ENCODE measurements at places on chromosomes 5 and 9.
A peak's percentile ranks its signal among the peaks of the same experiment; 100 is the strongest.

- DNase-seq, result no peak
These were observed 147.5 kb downstream of the FAM174A start for GRCh38 chr5:100682625-100683024.

GRCh38 chr9:137882506-137882821 lies 4.9 kb downstream of the CACNA1B start:
- DNase-seq, result no peak

- DNase-seq, result no peak
These were observed 511.6 kb downstream of the DMAC1 start for GRCh38 chr9:7287986-7288385.

DNA sequence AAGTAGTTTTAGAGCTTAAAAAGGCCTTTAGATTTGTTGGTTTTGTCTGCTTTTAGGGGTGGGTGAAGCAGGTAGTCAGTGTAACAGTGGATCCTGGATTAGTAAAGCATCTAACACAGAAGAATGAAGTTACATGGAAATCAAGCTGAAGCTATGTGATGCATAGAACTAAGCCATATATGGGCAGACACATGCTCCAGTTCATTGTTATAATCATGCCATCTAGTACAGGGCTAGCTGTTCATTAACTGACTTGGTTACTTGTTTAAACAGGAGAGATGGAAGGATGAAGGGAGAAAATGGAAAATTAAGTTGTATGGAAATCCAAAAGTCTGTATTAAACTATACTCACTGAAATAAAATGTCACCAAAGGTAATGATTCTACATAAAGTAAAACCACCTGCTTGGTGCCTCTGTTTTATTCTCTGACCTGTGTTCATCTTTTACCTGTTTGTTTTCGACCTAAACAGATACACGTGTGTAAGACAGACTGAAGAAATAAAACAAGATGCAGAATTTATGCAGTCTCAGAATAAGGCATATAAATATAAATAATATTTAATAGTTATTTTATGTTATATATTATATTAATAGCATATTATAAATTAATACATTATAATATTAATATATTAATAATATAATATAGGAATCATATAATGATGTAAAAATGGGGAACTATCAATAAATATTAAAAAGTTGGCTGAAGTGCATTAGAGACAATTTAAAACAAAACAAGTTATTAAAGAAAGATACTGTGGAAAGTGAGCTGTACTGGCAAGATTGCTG lies 33.9 kb downstream of the MRPS30 start:
- DNase-seq, result no peak

DNA sequence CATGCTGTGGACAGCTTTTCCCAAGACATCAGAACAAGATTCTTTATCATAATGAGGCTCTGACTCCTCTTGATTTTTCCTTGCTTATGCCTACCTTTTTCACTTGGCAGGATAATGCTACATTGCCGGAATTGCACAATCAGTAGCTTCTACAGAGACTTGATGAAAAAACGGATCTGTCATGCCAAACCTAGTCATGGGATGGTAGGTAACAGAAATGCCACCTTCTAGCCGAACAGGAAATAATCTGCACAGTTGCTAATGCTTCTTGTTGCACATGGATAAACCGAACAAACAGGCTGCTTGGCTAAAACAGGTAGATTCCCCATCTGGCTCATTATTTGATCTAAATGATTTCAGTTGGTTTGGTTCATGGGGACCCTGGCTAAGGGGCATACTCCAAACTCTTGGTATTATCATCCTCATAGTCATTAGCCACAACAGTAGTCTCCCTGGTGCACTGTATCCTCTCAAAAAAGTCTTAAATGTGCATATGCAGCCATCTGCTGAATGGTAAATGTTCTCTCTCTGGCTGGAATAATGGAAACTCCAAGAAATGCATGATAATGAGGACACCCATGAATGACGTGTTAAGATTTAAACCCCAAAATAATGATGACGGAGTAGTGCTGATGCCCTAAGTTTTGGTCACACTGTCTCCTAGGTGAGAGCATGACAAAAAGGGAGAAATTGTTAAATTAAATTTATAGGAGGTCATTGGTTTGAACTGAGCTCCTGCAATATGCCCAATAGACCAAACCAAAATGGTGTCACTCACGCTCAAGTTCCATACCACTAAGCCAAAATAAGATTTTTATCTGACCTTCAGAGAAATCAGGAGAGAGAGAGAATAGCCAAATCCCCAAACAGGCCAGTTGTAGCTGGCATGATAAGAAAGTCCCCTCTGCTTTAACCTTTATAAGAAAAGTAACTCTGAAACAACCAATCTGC lies 47.0 kb downstream of the RAPGEF1 start:
- no peak for DNase-seq

DNA sequence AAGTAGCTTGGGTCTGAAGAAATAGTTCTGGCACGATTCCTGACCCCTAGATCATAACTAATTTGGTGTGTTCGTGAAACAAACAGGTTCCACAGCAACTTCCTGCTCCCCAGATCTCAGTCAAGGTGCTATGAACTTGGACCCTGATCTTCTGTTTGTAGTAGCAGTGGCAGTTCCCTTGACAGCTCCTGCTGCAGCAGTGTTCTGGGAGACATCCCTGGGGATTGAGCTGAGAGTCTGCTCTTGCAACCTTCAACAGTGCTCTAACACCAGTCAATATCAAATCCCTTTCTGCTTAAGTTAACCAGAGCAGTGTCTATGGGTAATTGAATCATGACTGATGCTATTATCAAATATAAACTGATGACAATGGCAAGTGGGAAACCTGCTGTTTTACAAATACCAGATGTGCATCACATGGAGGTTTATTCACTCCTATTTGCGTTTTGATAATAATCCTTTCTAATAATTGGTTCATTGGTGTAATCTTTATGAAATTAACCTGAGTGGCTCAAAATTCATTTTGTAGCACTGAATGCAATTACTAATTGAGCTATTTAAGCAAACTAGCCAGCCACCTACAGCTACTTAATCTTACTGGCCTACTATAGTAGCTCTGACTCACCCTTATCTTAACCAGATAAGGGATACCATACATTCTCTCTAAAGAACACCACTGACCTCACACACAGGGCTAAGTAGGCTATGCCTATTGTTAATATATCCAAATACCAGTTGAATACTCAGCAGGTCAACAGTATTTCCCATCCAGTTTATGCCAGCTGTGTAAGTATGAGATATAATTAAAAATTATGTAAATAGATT lies 21.9 kb downstream of the KDM4C start:
- DNase-seq, result no peak

GRCh38 chr5:56306433-56307150 lies 73.5 kb upstream of the ANKRD55 start:
- no peak for DNase-seq

DNA sequence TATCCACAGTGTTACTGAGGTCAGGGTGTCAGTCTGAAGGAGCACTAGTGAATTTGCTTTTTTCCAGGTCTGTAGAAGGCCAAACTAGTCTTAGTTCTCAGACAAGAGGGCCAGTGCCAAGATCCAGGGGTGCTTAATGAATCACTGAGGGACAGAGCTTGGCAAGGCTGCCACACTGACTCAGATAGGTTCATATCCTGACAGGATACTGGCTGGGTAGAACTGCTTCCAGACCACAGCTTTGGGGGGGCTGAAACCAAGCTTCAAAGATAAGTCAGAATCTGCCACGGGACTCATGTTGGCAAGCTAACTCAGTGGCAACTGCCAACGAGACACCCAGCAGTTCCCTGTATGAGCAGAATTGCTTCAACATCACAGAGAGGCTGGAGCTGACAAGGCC lies 1125.4 kb downstream of the EFNA5 start:
- DNase-seq, result no peak

DNA sequence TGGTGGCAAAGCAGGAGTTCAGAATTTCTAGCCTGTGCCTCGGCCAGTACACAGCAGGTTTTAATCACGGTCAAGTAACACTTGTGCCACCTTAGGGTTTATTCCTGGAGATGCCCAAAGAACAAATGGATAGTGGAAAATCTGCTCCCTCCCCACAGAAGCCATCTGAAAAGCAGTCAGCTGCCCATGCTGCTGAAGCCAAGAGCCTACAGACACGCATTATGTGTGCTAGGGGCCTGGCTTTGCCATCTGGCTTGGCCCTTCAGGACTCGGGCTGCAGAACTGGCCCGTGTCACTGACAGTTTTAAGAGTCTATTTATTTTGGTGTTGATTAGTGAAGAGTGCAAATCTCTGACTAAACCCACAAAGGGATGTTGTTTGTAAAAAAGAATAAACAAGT lies 11.1 kb downstream of the ARSB start:
- no peak for DNase-seq

DNA sequence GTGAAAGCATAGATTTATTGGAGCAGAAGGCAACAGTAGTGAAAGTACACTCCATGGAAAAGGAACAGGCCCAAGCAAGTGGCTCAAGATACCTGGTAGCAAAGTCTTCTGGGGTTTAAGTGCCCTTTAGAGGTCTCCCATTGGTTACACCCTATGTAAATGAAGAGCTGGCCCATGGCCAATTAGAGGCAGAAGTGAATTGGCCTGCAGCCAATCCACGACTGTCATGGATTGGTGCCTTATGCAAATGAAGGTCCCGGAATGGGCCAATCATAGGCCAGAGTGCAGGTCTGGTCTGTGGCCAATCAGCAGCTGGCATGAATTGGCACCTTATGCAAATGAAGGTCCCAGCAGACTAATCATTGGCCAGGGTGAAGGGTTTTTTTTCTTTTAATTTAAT lies 64.2 kb upstream of the PCSK5 start:
- DNase-seq, result no peak

- DNase-seq, result no peak
These were observed 117.1 kb upstream of the ZNF462 start for GRCh38 chr9:106745876-106746275.

GRCh38 chr5:88824892-88825583 lies 57.9 kb downstream of the MEF2C start:
- DNase-seq, result no peak

- DNase-seq, result no peak
These were observed 102.0 kb upstream of the FSTL4 start for GRCh38 chr5:133714161-133714915.

GRCh38 chr5:64213531-64213930 lies 47.9 kb downstream of the RNF180 start:
- DNase-seq, result no peak

GRCh38 chr9:130183133-130183762 lies 11.0 kb downstream of the NCS1 start:
- peak; percentile 75 for DNase-seq

- no peak for DNase-seq
These were observed 21.7 kb downstream of the GM2A start for GRCh38 chr5:151274666-151275065.

DNA sequence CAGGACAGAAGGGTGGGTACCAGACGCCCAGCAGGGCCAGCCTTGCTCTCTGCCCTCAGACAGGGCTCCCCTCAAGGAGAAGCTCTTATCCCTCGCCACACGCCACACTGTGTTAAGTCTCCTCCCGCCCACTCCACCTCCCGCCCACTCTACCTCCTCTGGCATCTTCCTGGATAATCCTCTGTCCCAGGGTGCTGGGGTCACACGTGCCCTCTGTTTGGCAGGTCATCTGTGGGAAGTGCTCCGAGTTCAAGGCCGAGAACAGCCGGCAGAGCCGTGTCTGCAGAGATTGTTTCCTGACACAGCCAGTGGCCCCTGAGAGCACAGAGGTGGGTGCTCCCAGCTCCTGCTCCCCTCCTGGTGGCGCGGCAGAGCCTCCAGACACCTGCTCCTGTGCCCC lies 26.0 kb upstream of the SUSD3 start:
- DNase-seq, result no peak

DNA sequence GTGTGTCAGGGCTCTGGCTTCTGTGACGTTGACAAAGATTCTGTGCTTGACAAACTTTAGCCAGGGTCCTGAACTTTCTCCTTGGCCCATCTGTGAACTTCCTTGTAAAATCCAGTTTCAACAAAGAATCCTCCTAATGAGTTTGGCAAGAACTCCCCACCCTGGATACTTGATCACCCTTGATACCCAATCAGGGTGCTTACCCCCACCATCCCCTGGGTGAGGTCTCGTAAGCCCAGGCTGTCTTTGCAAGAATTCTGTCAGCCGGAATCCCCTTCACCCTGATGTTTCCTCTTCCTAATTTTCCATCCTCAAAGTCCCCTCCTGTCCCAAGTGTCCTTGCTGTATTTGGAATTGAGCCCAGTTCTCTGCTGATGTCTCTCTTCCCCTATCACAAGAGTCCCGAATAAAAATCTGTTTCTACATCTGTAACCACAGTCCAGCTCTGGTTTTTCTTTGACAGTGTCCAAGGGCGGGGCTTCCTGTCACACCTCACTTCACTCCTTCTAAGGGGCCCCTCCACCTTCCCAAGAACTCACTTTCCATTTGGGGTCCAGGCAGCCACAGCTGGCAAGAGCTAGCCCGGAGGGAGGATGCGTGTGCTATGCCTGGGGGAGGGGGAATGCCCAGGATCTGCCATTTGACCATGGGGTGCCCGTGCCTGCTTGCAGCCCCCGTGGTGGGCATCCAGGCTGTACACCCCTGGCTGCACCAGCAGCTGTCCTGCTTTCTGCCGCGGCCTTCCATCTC lies 2.7 kb upstream of the CARD19 start:
- DNase-seq, result no peak

GRCh38 chr9:33155393-33155792 lies 11.7 kb downstream of the B4GALT1 start:
- DNase-seq, result no peak

GRCh38 chr5:160011471-160011870 lies 2.5 kb downstream of the TTC1 start:
- DNase-seq, result no peak

DNA sequence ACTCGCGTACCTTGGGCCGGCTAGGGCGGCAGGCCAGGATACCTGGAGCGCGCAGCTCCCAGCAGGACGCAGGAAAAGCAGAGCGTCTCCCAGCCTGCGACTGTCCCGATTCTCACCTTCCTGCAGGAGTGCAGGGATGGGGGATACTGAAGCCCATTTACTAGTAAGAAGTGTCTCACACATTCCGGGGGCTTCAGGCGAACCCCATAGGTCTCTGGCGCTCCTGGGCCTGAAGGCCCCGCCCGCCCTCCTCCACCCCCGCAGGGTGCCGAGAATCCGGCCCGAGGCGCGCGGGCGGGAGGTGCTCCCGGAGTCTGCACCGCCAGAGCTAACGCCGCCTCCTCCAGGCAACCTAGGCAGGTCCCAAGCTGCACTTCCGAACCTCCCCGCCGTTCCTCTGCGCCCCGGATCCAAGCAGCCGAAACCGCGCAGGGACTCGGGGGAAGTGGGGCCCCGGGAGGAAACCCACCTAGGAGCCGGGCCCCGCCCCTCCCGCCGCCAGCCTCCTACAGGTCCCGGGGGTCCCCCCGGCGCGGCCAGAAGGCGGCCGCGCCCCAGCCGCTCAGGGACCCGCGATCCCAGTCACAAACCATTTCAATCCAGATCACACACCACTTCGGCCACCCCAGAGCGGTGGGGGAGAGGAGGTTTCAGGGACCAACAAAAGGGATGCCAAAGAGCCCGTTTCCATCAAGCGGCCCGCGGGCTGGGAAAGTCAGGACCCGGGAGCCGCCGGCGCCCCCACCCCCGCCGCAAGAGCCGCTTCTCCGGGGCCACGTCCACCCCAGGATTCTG lies 1.2 kb downstream of the ROR2 start:
- DNase-seq, result peak; percentile 91

GRCh38 chr5:91030521-91031401 lies 352.4 kb downstream of the ARRDC3 start:
- DNase-seq, result no peak
